Hindlimb muscle (tissue), 1 donor: ENCODE measurements at places on chromosomes 5 and 9. TPM values are rescaled to one million over a fixed set of nuclear protein-coding genes. Genes with fewer than 3 reads are reported as not detected.

DNA sequence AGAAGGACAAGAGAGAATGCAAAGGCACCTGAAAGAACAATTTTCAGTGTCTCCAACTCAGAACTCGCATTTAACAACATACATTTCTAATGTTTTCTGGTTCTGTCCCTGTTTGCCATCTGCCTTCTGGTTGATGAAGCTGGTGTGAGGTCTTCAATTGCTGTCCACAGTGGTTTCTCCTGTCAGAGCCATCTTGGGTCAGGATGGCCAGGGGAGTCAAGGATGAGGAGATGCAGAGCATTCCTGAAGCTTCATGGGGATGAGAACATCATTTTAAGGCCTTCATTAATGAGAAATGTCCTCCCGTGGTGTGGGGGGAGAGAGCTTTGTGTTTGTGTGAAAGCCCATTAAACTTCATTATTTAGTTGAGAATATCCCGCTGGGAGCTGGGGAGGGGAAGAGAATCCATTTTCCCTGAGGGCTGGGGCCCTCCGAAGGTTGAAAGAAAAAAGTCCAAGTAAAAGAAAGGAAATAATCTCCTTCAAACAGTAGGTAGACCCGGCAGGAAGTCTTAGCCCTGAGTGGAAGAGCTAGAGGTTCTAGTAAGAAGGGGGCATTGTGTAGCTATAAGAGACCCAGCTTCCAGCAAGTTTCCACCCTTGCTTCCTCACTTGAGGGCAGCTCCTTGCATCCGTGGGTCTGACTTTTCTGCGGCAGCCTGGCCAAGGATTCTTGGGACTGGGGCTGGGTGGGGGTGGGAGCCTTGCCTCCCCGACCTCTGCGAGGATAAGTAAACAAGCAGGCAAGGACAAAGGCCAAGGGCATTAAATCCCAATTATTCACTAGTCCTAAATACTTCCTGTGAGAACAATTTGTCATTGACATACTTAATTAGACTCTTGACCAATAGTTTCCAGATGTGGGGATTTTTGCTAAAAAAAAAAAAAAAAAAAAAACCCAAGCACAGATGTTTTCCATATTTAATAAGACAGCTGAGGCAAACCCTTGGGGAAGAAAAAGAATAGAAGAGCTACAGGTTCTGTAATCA lies 119.2 kb downstream of the MSX2 start:
- no peak for DNase-seq

DNA sequence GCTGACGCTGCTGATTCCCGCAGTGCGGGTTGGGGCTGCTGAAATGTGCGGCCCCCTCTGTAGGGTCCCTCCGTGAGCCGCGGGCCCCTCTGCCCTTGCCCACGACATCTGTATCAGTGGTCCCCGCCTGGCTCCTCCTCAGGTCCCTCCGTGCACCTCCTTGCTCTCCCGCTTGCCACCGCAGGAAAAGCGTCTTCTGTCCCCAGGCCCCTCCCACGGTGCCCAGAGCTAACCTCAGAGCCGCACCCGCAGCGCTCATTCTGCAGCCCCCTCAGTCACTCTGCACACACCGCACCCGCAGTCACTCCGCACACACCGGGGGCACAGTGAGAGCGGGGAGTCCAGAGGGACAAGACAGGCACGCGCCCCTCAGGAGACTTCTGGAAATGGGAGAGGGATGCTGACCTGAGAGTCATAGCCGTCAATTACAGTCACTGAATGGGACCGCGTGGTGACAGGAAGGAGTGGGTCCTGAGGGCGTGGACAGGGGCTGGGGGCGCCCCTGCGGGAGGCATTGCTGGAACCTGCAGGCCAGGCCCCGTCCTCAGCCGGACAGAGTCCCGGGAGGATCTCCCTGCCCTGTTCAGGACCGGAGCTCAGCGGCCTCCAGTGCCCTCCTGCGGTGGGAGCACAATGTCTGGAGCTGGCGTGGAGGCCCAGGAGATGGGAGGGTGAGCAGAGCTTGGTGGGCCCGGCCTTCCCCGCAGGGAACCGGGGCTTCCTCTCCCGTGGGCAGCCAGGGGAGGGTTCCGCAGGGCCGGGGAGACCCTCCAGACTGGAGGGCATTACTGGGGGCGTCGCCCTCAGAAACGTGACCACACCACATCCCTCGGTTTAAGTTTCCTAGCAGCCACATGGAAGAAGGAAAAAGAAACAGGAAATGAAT lies 66.1 kb upstream of the CTSL start:
- DNase-seq, result no peak

The FOXD4L6 gene
- not detected for polyA plus RNA-seq

DNA sequence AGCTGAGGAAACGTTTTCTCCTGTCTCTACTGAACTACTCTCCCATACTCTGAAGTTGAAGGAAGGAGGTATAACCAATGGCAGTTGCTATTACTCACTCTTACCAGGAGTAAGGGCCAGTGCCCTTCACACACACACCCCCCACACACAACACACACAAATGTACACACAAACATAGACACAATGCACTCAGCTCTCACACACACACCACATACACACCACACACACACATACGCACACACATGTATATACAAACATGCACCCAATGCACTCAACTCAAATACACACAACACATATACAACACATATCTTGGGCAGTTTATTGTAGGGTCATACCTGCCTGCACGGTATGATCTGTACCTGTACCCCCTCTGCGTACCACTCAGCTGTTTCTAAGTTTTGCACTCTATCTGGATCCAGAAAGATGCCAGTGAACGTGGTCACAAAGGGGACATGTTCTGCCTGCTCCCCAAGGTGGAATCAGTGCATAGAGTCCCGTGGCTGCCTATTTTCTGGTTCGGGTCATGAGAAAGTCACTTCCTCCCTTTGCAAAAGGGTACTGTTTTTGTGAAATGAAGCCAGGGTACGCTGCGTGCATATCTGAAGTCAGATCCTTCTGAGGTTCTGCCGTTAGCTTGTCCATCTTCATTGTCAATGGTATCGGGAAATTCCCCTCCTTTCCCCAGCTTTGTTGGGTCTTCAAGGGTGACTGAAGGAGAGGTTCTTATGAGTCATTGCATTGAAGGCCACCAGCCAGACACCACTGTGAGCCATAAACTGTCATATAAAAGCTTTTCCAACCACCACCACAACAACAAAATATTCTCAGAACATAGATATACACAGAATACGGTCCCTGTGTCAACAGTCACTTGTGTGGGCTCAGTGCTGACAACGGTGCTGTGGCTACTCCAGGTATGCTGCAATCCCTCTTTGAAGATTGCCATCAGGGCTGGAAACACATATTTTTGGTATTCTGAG lies 131.9 kb downstream of the UGCG start:
- DNase-seq, result no peak

DNA sequence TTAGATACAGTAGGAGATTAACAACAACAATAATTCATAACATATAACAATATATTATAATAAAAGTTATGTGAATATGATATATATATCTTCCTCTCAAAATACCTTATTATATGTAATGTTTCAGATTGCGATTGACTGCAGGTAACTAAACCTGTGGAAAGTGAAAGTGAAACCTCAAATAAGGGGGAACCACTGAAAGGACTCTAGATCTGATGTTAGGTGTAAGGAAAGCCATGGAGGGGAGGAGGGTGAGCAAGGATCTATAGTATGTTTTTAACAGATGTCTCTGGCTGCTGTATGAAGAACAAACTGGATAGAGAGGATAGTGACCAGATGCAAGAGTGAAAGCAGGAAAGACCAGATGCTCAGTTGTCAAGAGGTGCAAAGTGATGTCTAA lies 5.8 kb upstream of the FSTL4 start:
- DNase-seq, result no peak

GRCh38 chr9:71975833-71976232 lies 64.4 kb downstream of the C9orf85 start:
- DNase-seq, result no peak

The OXCT1 gene
- polyA plus RNA-seq, result 11.6 TPM

The RIMOC1 gene
- polyA plus RNA-seq, result 14.2 TPM

DNA sequence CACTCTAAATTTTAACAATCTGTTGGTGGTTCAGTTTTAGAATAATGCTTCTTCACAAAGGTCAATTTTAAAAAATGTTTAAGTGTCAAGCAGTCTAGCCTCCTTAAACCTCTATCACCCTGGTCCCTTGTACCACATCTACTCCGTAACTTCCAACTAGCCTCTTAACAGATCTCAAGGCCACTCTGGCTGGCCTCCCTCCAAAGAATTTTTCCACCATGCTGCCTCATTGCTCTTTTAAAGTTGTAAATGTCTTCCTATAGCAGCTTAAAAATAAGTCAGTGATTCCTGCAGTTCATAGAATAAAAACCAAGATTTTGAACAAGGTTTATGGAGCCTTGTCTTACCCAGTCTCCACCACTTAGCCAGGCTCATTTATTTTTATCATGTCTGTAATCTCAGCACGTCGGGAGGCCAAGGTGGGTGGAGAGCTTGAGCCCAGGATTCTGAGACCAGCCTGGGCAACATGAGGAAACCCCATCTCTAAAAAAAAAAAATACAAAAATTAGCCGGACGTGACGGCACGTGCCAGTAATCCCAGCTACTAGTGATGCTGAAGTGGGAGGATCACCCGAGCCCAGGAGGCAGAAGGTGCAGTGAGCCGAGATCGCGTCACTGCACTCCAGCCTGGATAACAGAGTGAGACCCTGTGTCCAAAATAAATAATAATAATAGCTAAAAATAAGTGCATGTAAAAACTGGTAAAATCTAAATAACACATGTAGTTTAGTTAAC lies 924.9 kb upstream of the DMAC1 start:
- DNase-seq, result no peak

GRCh38 chr5:60010328-60010727 lies 116.8 kb upstream of the PDE4D start:
- no peak for DNase-seq

DNA sequence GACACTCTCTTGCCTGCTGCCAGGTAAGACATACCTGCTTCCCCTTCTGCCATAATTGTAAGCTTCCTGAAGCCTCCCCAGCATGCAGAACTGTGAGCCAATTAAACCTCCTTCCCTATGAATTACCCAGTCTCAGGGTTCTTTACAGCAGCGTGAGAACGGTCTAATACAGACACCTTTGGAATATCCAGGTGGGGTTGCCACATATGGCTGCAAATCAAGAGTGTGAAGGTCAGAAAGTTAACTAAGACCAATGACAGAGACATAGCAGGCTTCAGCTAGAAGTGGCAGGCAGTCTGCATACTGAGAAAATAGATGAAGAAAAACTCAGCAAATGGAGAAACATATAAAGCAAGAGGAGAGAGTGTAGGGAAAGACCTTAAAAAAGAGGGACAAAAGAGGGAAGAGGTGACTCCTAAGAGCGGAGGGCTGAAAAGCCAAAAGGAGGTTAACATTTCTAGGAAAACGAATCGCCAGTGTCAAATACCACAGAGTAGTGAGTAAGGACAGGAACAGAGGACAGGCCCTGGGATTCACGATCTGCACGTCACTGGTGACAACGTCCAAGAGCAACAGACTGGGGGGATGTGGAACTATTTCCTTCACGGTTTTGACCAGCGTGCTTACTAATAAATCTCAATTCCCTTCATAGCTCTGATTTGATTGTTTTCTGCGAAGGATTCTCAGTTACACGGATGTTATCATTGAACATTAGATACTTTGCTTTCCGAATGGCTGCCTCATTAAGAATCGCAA lies 1.7 kb upstream of the ACO1 start:
- no peak for DNase-seq

- DNase-seq, result no peak
Observed at GRCh38 chr9:21505425-21506179, 23.5 kb upstream of the IFNE start.

The NMUR2 gene
- 0.22 TPM for polyA plus RNA-seq

The DNAJC25 gene
- 7.8 TPM for polyA plus RNA-seq

The PCDHA12 gene
- polyA plus RNA-seq, result 0.06 TPM

DNA sequence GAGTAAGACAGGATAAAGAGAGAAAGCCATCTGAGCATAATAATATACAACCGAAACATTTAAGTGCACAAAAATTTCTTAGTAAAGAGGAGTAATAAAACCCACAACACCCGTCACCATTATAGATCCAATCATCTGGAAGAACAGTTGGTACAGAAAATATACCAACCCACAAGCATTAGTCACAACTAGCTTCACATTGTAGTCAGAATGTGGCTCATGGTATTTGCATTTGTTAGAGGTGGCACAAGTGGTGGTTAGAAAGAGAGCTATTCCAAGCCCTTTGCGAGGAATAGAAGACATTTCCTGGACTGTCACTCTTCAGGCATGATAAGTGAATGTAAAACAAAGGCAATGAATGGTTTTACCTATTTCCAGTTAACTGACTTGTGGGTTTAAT lies 677.5 kb upstream of the ST8SIA4 start:
- DNase-seq, result no peak

The DPYSL3 gene
- polyA plus RNA-seq, result 81.7 TPM

The STING1 gene
- polyA plus RNA-seq, result 49.0 TPM

The PCDHGA7 gene
- polyA plus RNA-seq, result 1.6 TPM

The ANKHD1 gene
- polyA plus RNA-seq, result 63.9 TPM

The CCL28 gene
- polyA plus RNA-seq, result 0.17 TPM

DNA sequence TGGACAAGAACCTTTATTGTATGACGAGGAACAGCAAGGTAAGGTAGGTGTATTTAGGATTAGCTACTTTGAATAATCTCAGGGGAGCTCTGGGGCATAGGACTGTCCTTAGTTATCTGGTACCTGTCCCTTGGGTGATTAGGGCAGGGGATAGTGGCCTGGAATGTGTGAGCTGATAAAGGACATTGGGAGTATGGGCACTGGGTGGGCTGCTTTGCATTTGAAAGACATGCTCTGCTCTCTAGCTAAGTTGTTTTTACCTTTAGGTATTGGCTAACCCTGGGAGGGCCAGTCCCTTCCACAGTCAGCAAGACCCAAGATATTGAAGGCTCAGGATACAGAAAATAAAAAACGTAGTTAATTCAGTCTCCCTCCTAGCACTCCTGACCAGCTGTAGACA lies 282.8 kb upstream of the C9orf72 start:
- no peak for DNase-seq

- DNase-seq, result no peak
Observed at GRCh38 chr5:10621832-10622231, 58.0 kb downstream of the ANKRD33B start.

DNA sequence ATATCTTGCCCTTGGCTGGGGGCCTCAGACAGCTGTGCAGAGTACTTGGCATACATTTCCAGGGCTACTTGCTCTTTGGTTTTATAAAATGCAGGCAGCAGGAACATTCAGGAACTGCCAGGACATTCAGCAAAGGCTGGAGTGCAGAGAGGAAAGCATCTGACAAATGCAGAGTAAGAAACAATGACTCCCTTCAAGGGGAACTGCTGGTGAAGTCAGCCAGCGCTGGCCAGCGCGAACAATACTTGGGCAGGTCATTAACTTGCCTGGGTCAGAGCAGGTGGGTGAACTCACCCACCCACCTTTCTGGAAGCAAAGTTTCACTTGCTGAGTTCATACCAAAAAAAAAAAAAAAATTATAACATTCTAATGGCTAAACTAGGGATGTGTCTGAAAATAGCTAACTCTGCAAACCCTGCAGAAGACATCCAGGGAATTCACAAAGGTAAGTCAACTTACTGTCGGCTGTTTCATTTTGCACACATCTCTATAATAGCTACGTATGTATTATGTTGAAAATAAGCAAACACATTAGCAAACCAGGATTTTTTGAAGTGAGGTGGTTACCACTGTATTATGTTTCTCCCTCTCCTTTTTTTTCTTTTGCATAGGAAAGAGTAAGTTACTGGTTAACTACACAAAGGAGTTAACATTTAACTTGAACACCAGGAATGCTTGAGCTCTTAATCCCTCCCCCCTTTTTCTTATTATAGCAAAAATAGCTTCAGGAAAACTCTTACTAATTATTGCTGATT lies 152.2 kb downstream of the GLIS3 start:
- no peak for DNase-seq

The SPATA9 gene
- 1.4 TPM for polyA plus RNA-seq
